ENCODE measurements at places on chromosomes 2 and 18. TPM values are rescaled to one million over a fixed set of nuclear protein-coding genes. Genes with fewer than 3 reads are reported as not detected.

Gene OTX1
- total RNA-seq: not detected

Gene LYPD6B
- 10.1 TPM for total RNA-seq

Gene TACR1
- total RNA-seq: 8.3 TPM

Gene TMEM237
- 29.5 TPM for total RNA-seq

Gene PLEKHA3
- total RNA-seq: 5.9 TPM

Gene ACMSD
- total RNA-seq: not detected

Gene DLGAP1
- total RNA-seq: 3.2 TPM

Gene UBR3
- 59.2 TPM for total RNA-seq

Gene ACKR3
- 55.5 TPM for total RNA-seq

Gene AMER3
- not detected for total RNA-seq

Gene CCDC150
- total RNA-seq: 3.9 TPM

Gene VIT
- total RNA-seq: 56.5 TPM

Gene TMEM247
- not detected for total RNA-seq

All from vagina (tissue), 2 donors.